ENCODE measurements at places on chromosomes 4 and X.

GRCh38 chr4:81421346-81422218, 50.1 kb downstream of the RASGEF1B start:
- no peak for DNase-seq

GRCh38 chr4:189974056-189974455, 33.4 kb downstream of the FRG1 start:
- DNase-seq: no peak

DNA sequence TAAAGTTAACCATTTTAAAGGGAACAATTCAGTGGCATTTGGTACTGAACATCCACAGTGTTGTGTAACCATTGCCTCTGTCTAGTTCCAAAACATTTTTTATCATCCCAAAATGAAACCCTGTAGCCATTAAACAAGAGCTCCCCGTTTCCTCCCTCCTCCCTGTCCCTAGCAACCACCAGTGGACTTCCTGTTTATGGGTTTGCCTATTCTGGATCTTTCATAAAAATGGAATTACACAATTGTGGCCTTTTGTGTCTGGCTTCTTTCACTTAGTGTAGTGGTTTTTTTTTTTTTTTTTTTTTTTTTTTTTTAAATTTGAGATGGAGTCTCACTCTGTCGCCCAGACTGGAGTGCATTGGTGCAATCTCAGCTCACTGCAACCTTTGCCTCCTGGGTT, 11.6 kb downstream of the RBMX2 start:
- no peak for DNase-seq

GRCh38 chrX:141989815-141990214, 86.1 kb downstream of the MAGEC1 start:
- DNase-seq: no peak

DNA sequence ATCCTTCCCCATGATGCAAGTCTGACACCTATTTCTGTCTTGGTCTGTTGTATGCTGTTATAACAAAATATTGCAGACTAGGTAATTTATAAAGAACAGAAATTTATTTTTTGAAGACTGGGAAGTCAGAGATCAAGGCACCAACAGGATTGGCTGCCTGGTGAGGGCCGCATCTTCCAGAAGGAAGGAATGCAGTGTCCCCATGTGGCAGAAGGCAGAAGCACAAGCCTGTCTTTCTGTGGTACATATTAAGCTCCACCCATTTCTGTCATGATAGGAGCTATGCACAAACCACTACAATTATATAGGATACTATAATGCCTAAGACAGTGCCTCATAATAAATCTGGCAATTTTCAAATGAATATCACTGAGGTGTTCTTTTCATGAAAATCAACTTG, 502.3 kb upstream of the DIAPH2 start:
- DNase-seq: no peak

DNA sequence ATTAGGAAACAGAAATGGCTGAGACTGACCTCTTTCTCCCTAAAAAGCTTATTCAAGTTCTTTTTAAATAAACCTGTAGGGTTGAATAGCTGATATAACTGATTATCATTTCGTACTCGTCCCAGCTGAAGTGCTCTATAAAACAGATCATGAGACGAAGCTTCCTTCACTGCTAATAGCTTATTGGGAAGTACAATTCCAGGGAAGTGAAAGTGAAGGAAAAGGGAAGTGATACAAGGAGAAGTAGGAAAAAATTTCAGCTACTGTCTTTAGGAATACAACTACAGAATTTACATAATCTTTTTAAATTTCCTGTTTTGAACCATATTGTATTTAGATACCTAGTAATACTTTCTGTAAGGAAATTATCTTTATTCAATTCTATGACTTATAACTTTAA, 103.0 kb downstream of the SNCA start:
- DNase-seq: no peak

- DNase-seq: no peak
These were observed 38.9 kb downstream of the ANXA10 start for GRCh38 chr4:168131196-168131595.

DNA sequence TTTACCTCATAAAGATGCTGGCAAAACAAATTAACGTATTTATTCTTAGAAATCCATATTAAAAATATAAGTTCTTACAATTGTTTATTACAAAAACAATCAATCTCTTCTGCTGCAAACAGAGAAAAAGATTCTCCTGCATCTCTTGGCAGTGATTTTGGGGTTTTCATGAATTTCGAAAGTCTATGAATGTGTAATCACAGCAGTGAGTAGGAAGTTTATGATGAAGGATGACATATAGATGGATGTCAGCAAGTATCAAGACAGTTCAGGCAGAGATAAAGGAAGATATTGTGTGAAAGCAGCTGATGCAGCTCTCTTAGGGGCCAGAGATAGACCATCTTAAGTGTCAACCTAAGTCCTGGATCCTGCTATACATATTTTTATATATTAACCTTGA, 196.9 kb upstream of the BANK1 start:
- DNase-seq: no peak

DNA sequence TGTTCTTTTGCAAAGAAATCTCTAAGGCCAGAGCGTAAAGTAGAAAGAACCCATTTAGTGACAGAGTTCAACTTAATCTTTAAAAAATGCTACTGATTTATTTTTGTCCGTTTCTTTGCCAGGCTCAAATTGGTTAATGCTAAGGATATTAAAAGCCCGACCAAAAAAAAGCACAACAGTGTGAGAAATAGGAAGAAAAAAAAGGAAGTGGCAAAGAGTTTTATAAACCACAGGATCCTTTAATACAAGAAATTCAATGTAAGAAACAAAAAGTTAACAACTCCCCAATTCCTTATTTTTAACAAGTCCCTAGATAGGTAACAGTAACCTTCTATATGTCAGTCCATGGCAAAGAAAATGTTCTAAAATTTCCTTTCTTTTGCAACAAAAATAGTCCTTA, 480.4 kb downstream of the ACTRT1 start:
- DNase-seq: no peak

DNA sequence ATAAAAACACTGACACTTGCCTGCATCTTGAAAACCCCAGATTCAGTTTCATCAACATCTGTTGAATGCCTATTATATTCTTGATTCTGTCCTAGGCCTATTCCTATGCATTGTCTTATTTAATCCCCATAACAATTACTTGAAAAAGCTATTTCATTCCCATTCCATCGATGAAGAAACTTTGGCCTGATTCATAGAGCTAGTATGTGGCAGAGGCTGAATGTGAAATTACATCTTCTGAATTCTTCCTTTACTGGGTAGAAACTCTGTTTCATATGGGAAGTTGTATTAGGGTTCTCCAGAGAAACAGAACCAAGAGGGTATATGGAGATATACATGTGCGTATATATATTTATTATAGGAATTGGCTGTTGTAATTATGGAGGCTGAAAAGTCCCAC, 35.0 kb upstream of the SLC4A4 start:
- DNase-seq: no peak

- no peak for DNase-seq
These were observed 220.7 kb upstream of the EMCN start for GRCh38 chr4:100738196-100739165.

DNA sequence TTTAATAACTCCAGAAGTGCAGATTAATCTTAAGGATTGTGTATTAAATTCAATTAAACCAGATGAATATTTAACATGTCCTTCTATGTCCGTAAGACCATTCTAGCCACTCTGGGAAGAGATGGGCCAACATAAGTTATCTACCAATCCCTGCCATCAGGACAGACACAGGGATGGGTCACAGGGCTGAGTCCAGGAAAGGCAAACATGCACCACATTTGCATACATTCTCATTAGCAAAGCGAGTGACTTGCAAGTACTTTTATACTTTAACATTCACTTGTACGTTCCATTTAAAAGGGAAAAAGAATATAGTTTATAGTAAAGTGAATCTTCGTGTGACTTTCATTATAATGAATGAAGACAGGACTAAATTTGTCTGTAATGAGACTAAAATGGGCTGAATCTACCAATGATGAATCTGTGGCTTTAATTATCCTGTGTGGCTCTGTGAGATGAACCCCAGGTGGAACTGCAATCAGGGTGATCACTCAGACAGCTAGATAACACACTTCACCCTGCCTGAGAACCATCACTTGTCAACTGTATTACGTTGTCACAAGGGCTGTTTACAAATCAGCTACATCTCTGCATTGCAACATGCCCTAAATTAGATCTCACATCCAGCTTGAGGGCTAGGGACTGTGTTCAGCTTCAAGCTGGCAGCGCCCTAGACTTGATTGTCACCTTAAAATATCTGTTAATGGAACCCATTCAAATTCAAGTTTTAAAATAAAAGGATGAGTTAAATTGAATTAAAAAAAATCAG, 77.2 kb downstream of the SH3KBP1 start:
- no peak for DNase-seq

DNA sequence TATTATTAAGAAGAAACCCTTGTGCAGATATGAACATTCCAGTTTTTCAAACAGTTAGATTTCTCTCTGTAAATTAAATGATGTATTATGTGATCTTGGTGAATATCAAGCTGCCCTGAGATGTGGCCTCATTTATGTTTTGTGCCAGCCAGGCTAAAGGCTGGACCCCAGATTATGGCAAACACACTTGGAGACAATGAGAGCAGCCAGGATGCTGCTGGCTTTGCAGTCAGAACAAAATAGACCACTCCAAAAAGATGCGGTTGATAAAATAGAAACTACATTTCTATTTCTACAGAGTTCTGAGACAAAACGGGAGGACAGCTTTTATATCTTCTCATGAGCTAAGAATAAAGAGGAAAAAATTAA, 296.5 kb downstream of the PPP3CA start:
- DNase-seq: no peak

- no peak for DNase-seq
These were observed 20.5 kb upstream of the STS start for GRCh38 chrX:7127056-7127455.

GRCh38 chr4:26459054-26459755, 31.1 kb downstream of the CCKAR start:
- no peak for DNase-seq

DNA sequence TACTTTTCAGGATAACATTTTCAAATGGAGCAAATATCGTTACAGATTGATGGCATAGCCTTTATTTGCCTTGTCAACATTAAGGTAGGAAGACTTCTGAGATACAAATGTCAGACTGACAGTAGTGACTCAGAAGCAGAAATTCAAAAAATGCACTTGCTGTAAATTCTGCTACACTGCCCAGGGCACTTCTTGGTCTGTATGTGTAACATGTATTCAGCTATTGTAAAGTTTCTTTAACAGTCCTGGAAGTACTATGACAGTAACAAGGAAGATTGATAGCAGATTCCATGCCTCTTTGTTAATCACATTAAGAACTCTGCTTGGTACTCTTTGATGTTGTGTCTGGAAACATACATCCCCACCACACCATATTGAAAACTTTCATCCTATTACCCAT, 69.6 kb upstream of the PCDH18 start:
- no peak for DNase-seq

- no peak for DNase-seq
These were observed 1.4 kb downstream of the MAEA start for GRCh38 chr4:1291091-1291490.

DNA sequence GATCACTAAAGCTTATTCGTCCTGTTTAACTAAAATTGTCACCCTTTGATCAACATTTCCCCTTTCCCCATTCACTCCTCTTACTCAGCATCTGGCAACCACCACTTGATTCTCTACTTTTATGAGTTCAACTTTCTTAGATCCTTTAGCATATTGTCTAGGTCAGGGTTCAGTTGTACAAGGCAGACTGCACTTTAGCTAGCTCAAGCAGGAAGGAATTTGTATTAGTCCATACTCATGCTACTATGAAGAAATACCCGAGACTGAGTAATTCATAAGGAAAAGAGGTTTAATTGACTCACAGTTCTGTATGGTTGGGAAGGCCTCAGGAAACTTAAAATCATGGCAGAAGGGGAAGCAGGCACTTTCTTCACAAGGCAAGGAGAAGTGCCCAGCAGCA, 44.3 kb downstream of the TASL start:
- DNase-seq: no peak

GRCh38 chr4:104967034-104967401, 179.7 kb upstream of the TET2 start:
- DNase-seq: no peak

DNA sequence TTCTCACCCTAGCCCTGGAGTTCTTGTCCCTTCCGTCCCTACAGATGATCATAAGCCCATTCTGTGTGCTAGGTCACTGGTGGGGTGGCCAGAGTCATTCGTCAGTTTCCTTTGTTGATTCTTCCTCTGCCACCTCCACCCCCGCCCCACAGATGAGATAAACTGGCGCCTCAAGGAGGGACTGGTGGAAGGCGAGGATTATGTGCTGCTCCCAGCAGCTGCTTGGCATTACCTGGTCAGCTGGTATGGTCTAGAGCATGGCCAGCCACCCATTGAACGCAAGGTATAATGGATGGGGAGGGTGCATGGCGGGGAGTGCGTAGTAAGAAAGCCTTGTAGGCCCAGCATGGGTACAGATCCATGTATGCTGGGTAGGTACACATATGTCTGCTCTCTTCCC, 6.4 kb downstream of the USP11 start:
- no peak for DNase-seq

DNA sequence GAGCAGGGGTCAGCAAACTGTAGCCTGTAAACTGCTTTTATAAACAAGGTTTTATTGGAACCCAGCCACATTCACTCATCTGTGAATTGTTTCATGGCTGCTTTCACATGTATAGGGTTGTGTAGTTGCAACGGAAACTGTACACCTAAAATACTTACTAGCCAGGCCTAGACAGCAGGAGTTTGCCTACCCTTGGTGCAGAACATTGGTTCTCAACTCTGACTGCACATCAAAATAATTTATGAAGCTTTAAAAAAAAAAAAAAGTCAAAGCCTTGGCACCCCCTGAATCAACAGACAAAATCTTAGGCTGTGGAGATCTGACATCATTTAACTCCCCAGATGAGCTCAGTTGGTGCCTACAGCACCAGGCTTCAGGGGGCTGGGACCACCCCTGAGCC, 27.8 kb downstream of the ADGRA3 start:
- no peak for DNase-seq

DNA sequence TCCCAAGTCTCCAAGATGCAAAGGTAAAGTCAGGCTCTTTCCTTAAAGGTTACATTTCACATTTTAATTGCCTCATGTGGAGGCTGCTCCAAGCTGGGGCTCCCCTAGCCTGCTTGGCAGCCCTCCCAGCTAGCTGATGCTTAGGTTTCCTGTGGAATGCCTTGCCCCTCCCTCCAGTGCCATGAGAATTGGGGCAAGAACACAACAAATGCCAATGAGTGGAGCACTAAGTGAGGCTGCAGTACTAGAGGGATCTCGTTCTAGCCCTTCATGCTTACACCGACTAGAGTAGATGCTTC, 597.7 kb downstream of the MID1IP1 start:
- no peak for DNase-seq

- no peak for DNase-seq
These were observed 406.2 kb downstream of the ANKRD50 start for GRCh38 chr4:124306352-124306751.

- DNase-seq: peak; percentile 87
These were observed at the start of gene UBE2K for GRCh38 chr4:39697740-39698423. TSS of gene UBE2K (plus strand) at chr4:39698136. CDS start at chr4:39698328, 192 bp downstream.

- peak; percentile 45 for DNase-seq
These were observed 166.8 kb upstream of the PGRMC2 start for GRCh38 chr4:128454281-128454871.

- DNase-seq: no peak
These were observed 4.3 kb downstream of the SEPSECS start for GRCh38 chr4:25155947-25156346.

Measured in progenitor cell of endocrine pancreas (in vitro differentiated cells).